Naive B cell (primary cell): ENCODE measurements at places on chromosomes 11 and 22.
A peak's percentile ranks its signal among the peaks of the same experiment; 100 is the strongest.

GRCh38 chr11:12248330-12248729 is 129.0 kb upstream of the PARVA start:
- no peak for DNase-seq

- DNase-seq, result no peak
Measured at GRCh38 chr22:29078036-29078868, 5.4 kb downstream of the KREMEN1 start.

- DNase-seq, result peak; percentile 81
Measured at GRCh38 chr11:66081505-66081904, 11.4 kb downstream of the PACS1 start.

DNA sequence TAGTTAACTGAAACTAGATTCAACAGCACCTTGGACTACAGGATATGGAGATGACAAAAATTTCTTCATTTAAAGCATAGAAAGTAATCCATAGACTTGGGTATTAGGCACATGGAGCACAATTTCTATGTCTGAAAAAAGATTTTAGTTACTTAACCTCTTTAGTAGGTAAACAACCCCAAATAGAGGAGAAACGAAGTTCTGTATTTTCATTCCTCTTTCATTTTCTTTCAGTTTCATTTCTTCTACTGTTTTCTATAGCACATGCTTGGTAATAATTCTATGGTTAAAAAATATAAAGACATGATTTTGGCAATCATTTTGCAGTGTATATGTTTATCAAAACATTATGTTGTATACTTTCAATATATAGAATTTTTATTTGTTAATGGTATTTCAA is 99.5 kb downstream of the CASP12 start:
- peak; percentile 30 for DNase-seq

DNA sequence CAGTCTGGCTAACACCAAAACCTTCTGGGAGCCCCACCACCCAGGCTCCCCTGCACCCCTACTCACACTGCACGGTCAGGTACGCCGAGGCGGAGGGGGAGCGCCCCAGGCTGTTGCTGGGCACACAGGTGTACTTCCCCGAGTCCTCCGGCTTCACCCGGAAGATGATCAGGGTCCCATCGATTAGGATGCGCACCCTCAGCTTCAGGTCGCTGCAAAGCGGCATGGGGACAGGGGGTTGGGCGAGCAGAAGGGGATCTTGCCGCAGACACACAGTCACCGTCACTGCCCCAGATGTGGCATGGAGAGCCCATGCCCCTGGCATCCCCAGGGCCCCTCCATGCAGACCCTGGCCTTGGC is 21.2 kb downstream of the IGSF9B start:
- no peak for DNase-seq

GRCh38 chr11:119152604-119153003 is 3.8 kb downstream of the ABCG4 start:
- DNase-seq, result no peak
